ENCODE measurements at places on chromosomes 6 and 20.
A peak's percentile ranks its signal among the peaks of the same experiment; 100 is the strongest.

- no peak for DNase-seq
Observed at GRCh38 chr6:73790574-73790973, 94.6 kb downstream of the CD109 start.

GRCh38 chr6:29739136-29739881 lies 16.1 kb downstream of the HLA-F start:
- no peak for DNase-seq

DNA sequence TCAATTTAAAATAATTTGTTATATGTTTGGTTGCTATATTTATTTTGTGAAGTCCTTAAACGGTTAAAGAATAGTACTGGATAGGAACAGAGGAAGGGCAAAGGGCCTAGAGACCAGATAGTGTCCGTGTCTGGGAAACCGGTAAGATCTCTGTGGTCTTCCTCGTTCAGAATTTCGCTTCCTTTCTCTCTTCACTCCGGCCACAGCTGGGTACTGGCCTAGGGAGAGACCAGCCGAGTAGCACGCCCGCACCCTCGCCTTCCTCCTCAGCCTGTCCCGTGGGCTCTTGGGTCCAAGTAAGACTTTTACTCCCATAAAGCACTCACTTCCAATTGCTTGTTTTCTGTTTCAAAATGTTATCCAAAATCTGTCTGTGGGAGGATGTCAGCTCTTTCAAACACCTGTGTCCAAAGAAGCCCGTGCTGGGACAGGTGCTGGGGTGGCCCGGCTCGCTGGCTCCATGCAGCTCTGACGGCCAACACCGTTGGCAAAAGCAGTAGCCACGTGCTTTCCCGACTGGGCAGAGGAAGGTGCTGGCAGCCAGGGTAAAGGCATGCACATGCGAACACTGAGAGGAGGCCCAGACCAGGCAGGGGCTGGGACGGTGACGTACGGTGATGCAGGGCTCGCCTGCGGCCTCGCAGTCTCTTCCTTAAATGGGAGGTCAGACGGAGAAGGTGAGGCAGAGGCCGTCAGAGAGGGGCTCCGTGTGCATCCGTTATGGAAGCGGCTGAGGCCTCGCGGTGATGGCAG lies 112.2 kb downstream of the IRF4 start:
- DNase-seq = no peak

DNA sequence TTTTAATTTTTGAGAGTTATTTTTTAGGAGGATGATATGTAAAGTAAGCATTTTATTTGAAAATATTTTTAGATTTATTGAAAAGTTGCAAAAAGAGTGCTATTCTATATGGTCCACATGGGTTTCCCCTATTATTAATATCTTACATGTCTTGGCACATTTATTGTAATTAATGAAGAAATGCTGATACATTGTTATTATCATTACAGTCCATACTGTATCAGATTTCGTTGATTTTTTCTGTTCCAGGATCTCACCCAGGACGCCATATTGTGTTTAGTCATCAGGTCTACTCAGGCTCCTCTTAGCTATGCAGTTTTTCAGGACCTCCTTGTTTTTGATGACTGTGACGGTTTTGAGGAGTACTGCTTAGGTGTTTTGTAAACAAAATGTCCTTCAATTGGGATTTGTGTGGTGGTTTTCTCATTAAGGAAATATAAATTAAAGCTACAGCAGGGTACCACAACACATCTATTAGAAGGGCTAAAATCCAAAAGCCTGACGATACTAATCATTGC lies 281.0 kb downstream of the SAMD5 start:
- DNase-seq = no peak

GRCh38 chr6:31485055-31485454 lies 12.9 kb upstream of the MICB start:
- no peak for DNase-seq

DNA sequence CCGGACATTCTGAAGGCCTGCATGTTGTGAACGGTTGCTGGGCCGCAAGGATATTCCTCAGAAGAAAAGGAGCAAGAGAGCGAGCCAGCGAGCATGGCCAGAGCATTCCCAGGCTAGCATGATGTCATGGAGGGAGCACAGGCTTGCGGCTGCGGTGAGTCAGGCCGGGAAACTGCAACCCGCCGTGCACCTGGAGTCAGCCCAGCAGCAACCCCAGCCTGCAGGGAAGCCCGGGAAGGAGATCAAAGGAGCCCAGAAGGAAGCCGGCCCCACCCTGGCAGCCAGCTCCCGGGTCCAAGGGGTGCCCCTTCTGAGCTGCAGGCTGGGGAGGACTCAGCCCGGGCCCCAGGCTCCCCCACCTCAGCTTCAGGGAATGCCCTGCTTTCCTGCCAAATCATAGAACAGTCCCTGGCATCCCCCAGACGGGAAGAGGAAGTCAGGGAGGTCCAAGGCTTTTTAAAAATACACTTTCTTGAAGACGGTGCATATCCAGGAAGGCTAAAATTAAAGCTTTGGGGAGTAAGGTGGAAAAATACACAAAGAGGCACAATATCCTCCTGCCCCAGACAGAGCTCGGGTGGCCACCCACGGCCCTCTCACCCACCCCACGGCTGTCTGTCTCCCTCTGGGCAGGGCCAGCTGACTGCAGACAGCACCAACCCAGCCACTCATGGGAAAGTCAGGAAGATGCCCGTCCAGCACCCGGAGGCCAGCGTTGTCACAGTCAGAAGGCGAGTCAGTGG lies 53.7 kb downstream of the BMP7 start:
- peak; percentile 85 for DNase-seq

- peak; percentile 70 for DNase-seq
Observed at GRCh38 chr20:59495894-59496510, 108.3 kb upstream of the PHACTR3 start.

DNA sequence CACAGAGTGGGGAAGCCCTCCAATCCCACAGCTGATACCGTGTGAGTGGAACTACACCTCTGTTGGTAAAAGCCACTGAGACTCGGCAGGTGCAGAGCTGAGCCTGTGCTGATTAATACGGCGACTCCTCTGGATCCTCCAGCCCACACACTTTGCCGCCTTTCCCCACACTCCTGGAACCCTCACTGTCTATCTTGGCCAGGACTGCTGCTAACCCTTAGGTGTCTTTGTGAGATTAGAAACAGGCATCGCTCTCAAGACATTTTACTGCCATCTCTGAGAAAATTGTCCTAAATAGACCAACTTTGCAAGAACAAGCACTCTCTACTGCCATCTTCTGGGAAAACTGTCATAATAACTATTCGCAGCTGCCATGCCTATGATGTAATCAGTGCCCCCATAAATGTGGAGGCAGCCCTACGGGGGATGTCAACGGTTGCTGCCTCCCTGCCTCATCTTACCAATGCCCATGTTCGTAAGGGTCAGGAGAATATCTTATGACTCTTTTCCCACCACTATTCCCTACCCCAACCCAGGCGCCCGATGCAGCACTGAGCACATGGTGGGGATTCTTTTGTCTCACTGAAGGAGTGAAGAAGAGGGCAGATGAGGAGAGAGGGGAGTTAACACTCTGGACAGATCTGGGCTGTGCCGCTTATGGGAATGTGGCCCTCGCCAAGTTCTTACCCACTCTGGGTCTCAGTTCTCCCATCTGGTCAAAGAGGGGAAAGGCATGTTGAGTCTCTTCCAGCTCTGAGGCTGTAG lies 26.1 kb upstream of the KCNB1 start:
- no peak for DNase-seq

DNA sequence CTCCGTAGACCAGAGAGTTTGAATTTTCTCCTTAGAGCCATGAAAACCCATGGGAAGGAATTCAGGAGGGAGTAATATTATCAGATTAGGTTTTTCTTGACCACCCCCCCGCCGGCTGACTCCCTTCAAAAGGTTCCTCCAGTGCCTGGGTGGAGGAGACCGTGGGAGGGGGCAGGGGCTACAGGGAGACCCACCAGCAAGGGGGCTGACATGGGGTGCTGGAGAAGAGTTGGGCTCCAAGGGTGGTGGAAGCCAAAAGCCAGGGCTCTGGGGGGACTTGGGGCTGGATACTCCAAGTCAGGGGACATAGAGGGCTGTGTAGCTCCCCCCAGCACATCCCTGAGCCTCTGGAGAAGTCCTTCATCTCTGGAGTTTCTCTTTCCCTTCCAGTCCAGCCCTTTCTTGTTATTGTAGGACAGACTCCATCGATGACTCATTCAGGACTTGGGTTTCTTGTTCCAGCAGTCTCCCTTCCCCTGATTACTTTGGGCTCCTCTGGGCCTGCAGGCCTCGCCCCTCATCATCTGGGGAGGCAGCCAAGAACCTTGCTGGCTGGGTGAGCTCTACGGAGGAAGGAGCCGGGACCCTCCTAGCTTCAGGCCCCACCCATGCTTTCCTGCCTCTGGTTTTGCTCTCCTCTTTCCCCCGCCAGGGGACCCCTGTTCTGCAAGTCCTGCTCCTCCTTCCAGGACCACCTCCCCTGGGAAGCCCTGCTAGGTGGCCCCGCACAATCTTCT lies 10.5 kb upstream of the KIAA1755 start:
- no peak for DNase-seq

DNA sequence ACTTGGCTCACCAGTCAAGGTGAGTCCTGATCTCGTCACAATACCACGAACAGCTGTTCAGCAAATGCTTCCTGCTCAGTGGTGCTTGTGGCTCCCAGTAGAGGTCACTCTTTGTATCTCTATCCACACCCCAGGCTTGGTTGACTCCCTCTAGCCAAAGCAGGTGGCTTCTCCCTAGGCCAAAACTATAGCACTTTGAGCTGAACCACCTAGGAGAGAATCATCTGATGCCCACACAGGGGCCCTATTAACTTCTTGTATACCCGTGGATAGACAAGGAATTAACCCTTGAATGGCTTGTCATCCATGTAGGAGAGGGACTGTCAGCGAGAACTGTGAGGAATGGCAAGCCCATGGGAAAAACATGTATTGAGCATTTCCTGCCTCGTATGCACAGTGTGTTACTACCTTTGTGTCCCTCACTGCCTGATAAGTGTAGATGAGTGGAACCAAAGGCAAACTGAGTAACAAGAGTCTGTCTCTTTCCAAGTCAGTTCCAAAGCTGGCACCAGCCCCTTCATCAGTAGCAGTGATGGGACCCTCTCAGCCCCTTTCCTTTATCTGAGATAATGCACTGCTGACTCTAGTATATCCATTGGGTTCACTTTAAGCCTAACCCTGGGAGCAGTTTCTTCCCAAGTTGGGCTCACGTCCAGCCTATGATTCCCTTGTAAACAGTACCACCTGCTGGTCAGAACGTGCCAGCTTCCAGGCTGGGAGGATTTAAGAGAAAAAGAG lies 42.5 kb downstream of the EIF2S2 start:
- peak; percentile 78 for DNase-seq

- no peak for DNase-seq
Observed at GRCh38 chr6:6661191-6661590, 72.7 kb downstream of the LY86 start.

GRCh38 chr6:122669868-122670267 lies 59.7 kb downstream of the PKIB start:
- no peak for DNase-seq

DNA sequence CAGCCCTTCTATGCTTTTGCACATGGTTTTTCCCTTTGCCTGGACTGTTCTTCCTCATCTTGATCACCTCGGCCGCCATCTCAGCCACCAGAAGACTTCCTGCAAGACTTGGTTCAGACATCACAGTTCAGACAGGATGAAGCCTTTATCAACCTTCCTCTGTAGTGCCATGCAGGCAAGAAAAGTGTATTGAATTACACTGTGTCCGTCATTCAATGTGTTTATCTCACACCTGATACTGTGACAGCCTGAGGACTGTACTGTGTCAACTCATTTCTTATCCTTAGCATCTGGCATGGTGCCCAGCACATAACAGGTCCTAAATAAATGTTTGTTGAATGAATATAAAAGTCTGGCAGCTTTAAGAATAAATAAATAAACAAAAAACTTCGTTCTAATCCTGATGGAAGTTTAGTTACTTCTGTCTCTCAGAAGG lies 133.3 kb upstream of the MAN1A1 start:
- DNase-seq = no peak

GRCh38 chr6:16388488-16388887 lies 150.1 kb downstream of the GMPR start:
- DNase-seq = no peak

GRCh38 chr20:17761604-17762003 lies 61.8 kb downstream of the BANF2 start:
- no peak for DNase-seq

DNA sequence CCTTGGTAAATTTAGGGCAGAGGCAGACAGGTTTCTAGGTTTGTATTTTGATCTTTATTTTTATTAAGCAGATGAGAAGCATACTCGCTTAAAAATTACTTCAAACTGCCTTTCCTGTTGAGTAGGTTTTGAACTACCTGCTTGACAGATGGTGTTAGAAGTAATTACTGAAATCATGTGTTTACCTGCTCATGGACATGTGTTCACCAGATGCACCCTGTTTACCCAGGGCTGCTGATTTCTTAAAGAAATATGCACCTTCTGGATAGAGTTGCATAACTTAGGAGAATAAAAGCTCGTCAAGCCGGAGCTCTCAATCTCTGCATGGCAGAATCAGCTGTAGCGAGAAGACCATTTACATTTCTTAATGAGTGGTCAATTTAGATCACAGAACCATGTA lies 165.1 kb downstream of the CDKAL1 start:
- peak; percentile 40 for DNase-seq

DNA sequence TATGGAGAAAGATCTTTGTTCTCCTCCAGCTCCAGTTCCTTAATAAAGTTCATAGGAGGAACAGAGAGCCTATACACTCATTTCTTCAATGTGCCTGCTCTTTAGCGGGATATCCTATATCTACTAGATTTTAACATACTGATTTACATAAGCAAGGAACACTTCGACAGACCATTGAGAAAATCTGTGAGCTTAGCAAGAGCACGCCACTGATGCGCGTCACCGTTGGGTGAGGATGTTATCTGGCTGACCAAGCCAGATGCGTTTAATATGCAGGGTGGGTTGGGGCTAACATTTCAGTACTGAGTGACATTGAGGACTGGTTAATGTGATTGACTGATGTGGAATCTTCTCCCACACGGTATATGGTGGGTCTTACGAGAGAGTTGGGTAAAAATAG lies 233.4 kb downstream of the SOX4 start:
- DNase-seq = no peak

DNA sequence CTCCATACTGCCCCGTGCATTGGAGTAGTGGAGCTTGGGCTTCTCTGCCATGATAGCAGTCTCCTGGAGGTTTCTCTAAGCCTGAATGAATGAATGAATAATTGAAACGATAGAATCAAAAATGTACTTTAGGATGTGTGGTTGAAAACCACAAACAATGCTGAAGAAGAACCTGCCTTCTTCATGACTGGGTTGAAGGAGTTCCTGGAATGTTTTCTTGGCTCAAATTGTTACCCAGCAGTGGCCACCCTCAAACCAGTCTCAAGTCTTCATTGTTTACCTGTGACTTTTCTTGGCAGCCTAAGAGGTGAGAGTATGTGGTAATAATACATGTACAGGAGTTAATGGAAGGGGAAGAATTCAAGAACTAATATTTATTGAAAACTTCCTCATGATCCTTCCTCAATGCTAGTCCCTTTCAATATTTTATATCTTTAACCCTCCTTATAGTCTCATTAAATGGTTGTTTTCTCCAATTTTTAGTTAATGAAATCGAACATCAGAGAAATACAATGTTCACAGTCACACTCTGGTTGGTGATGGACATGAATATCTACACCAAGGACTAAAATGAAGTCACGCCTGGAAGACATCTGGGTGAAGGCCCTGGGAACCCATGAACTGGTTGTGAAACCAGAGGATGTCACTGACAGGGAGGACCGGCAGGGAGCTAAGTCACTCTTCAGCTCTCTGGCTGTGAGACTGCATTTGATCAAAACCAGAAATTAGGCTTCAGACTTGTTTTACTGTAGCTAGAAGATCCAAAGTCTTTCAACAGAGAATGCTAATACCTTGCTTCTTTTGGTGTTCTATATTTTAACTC lies at the start of gene GSTA5:
Gene GSTA5 (minus strand): TSS at position 51 of the 823 bp plus-strand sequence.
- DNase-seq = no peak

- DNase-seq = no peak
Observed at GRCh38 chr6:99810942-99811620, 182.9 kb downstream of the MCHR2 start.
